T1000 (cell line): ENCODE measurements at places on chromosomes 6 and 20.

DNA sequence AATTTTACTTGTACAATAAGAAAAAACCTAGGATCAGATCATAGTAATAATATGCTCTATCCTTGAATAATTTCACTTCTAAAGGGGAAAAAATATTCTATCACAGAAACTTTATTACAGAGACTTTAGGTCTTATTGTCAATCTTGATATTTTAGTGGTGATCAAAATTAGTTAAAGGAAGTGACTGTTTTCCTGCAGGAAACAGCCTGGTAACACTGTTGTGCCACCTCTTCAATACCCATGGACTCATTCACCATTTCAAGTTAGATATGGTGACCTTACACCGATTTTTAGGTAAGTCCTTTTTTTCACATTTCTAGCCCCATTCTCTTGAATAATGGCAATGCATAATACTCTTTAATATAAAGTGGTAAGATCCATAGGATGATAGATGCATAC, 99.2 kb downstream of the MTFR2 start:
- DNase-seq = no peak

DNA sequence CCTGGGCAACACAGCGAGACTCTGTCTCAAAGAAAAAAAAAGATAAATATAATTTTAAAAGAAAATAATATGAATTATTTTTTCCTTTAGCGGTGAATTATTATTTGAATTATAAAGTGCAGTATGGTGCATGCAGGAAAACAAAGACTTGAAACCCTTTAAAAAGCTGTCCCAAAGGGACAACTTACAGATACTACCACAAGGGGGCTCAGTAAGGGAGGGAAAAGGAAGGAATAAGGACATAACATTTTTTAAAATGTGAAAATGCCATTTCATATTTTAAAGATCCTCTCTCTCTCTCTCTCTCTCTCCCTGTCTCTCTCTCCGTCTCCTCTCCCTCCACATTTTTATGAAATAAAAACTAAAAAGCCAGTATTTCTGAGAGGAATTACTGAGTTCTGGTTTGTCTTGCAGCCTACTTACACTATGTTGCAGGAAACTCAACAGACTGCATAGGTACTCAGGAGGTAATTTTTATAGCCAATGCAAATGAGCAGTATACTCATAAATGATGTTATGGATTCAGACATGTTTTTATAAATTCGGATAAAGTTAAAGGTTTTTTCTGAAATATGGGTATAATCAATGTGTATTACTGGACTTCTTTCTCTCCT, 455.0 kb upstream of the GJE1 start:
- no peak for DNase-seq

- no peak for DNase-seq
These were observed 13.1 kb upstream of the ZSCAN9 start for GRCh38 chr6:28211840-28212509.

DNA sequence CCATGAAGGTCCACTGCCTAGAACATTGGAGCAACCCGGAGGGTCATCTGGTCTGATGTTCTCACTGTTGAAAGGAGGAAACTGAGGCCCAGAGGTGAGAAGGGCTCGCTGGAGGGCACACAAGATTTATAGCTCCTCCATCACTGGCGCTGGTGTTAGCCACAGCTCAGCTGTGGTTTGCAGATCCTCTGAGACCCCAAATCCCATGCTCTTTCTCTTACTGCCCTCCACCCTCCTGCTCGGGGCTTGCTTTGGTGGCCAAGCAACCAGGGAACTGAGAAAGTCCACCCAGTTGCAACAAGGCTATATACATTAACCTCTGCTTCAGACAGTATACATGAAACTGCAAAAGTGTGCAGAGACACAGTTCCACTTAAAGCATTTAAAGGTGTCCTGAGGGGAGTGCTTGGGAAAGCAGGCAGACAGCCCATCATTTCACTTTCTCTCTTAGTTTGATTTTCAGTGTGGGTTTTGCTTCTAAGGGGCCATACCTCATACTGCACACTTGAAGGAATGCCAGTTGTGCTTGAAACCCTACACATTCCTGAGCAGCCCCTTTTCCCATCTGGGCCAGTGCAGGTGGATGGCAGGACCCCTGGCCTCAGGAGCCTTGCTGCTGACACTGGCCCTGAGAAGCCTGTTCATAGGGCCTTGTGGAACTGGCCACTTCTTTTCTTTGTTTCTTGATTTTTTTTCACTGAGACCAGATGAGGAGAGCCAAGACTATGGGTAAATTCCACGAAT, 347.6 kb downstream of the CDC5L start:
- no peak for DNase-seq

GRCh38 chr6:71011871-71012371, 55.1 kb upstream of the B3GAT2 start:
- DNase-seq = no peak
